ENCODE measurements at places on chromosomes 4 and X. TPM values are rescaled to one million over a fixed set of nuclear protein-coding genes. Genes with fewer than 3 reads are reported as not detected.
A peak's percentile ranks its signal among the peaks of the same experiment; 100 is the strongest.

TLR10 gene
- not detected for total RNA-seq

NEUROG2 gene
- total RNA-seq: not detected

CXCL11 gene
- 0.44 TPM for total RNA-seq

SULT1B1 gene
- 0.07 TPM for total RNA-seq

PJA1 gene
- total RNA-seq: 31.0 TPM

DRP2 gene
- 0.18 TPM for total RNA-seq

- no peak for DNase-seq
Measured at GRCh38 chr4:100519205-100519604, 1.4 kb upstream of the EMCN start.

- DNase-seq: no peak
Measured at GRCh38 chr4:160631044-160631443, 1528.2 kb downstream of the RAPGEF2 start.

DNA sequence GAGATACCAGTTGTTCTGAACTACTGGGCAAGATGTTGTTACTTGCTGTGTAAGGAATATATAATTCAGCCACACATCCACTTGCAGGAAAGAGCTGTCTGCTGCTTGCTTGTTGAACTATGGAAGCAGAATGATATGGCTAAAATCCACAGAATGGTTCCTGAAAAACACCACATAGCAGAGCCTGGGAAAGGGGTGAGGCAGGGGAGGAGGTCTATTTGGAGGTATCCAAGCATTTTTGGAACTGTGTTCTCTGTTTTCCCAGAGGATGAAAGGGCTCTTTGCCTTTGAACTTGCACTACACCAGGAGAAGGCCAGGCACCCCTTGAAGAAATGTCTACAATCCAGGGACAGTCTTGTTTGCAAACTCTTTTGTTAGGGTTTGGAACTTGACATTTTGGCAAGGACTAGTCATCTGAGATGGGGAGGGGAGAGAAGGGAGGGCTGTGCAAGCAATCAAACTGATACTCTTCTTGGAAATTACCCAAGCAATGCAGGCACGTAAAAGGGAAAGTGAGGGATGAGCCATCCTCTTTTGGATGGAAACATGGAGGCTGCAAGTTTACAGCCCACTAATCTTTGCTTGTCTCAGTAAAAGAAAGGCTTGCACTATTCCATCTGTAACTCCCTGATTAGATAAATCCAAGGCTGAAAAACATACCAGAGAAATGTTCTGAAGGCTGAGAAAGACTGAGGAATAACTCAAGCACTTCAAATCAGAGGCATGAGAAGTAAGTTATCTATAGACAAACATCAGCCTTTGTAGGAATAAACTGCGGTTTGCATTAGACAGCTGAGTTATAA is 141.0 kb downstream of the TSPAN5 start:
- DNase-seq: no peak

DNA sequence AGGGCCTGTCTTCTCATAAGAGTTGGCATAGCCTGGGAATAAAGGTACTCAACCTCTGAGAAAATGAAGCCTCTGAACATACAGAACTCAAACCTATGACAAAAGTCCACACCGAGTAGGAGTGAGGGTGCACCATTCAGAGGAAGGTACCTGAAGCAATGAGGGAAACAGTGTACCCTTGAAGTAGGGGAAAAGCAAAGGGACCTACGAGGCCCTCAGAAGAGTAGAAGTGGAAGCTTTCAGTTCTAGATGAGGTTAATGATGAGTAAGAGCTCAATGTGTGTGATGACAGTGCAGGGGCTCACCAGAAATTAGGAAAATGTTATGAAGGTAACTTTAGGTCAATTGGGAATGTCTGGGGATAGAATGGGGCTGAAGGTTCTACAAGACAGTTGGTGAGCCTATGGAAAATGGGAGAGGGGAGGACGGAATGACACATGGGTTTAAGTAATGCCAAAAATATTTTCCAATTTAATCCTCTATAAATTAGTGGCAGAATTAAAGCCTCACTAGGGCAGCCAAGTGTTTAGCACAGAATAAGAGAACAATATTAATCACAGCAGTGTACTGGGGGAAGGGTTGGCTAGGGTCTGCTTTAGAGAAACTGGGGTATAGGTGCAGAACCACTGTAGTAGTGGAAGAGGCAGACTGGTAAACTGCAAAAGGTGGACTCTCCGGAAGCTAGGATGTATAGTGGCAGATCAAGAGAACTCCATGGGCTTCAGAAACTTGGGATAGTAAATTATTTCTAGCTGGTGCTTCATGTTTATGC is 39.8 kb downstream of the RAB33A start:
- DNase-seq: no peak

DNA sequence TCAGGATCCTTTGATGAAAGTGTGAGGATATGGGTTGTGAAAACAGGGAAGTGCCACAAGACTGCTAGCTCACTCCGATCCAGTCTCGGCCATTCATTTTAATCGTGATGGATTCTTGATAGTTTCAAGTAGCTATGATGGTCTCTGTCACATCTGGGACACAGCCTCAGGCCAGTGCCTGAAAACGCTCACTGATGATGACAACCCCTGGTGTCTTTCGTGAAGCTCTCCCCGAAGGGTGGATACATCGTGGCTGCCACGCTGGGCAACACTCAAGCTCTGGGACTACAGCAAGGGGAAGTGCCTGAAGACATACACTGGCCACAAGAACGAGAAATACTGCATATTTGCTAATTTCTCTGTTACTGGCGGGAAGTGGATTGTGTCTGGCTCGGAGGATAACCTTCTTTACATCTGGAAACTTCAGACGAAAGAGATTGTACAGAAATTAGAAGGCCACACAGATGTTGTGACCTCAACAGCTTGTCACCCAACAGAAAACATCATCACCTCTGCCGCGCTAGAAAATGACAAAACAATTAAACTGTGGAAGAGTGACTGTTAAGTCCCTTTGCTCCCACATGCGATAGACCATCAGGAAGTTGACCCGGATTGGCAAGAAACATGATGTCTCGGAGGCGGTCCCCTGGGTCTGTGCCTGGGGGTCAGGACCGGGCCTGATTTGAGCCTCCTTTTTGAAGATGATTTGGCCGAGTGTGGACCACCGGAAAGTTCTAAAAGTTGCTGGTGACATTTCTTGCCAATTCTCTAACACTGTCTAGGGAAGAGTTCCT is 22.2 kb downstream of the LIAS start:
- DNase-seq: no peak

DNA sequence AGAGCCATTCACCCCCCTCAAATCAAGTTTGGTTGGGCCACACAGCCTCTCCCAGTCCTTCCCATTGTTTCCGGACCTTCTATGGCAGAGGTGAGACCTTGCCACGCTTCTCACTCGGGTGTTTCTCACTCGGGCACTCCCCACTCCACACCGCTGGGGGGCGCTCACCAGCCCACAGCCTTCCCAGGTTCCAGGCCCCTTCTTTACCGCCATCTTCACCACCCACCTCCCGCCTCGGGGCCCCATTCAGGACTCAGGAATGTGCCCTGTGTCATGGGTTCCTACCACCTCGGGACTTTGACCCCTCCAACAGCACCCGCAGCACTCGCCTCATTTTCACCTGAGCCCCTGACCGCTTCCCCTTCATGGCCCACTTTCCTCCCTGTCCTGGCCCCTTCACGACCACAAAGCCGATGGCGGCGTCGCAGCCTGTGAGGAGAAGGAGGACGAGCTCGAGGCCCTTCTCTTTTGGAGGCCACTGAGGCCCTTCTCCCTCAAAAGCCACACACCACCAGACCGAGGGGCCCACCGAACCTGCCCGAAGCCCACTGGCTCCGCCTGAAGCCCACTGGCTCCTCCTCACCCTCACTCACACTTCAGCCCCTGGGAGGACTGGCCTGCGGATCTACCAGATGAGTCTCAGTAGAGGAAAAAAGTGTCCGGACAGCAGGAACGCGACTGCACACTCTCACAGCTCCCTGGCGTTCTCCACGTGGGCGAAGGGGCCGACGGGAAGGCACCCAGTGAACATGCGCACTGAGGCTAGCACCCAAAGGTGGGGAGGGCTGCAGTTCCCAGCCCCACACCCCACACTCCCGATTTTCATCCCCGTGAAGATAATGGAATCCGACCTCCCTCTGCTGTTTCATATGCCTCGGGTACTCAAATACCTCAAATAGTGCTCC is at the start of gene PAGE1:
PAGE1 (minus strand) TSS at position 709 of the 905 bp plus-strand sequence. CDS start 1,214 bp downstream, outside the sequence.
- no peak for DNase-seq

GRCh38 chr4:30103455-30103854 is 616.7 kb upstream of the PCDH7 start:
- DNase-seq: peak; percentile 7

DNA sequence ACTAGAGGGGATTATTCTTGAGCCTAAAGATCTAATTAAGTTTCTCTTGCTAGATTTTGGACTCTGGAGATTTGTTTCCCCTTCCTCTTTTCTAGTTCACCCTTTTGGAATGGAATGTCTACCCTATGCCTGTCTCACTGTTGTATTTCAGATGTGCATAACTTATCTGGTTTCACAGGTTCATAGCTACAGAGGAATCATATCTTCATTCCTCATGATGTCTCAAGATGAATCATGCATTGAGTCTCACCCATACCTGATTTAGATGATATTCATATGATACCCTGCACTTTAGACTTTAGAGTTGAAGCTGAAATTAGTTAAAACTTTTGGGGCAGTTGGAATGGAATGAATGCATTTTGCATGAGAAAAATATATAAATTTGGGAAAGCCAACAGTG is 246.7 kb downstream of the HS3ST1 start:
- no peak for DNase-seq

DNA sequence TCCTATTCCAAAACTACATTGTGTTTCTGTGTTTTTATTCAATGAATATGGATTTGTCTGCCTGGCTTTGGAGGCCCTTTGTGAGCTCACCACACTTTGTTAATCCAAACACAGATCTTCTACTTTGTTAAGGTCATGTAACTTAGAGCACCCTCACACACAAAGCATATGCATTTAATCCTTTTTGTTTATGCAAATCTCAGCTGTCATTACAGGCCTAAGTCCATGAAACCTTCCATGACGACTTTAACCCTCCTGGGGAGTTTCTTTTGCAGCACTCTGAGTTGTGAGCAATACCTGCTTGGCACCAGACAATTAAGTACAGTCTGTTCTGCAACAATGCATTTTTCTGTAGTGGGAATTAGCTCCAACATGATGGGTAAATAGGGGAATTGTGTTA is 14.9 kb downstream of the CCSER1 start:
- DNase-seq: no peak

- DNase-seq: peak; percentile 49
Measured at GRCh38 chrX:24081661-24082154, 27.0 kb downstream of the EIF2S3 start.

- DNase-seq: no peak
Measured at GRCh38 chr4:109275066-109275745, 27.3 kb downstream of the COL25A1 start.

DNA sequence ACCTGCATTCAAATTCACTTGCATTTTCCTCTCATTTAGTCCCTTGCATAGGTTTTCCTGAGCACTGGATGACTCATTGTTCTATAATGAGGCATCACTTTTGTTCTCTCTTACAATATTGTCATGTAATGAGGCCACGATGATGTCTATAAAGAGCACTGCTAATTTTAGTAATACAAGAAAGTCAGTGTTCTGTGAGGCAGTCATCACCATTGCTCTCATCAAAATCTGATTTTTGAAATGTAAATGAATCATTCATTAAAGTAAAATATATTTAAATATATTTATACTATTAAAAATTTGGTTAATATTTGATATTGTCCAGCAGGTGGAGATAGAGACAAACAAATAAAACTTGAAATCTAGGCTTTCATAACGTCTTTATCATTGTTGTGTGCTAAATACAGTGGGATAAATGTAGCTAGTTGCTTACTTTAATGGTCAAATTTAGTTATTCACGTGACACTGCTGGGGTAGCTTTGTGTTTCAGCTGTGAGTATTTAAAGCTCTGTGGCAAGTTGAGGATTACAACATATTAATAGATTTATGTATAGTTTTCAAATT is 15.4 kb downstream of the HMGB2 start:
- peak; percentile 62 for DNase-seq

- DNase-seq: peak; percentile 79
Measured at GRCh38 chr4:118765399-118765798, 70.5 kb downstream of the SEC24D start.

- DNase-seq: no peak
Measured at GRCh38 chr4:173909294-173909693, 374.2 kb downstream of the FBXO8 start.

- DNase-seq: no peak
Measured at GRCh38 chr4:168691631-168692369, 194.9 kb downstream of the PALLD start.

- no peak for DNase-seq
Measured at GRCh38 chr4:75708218-75708691, 16.1 kb upstream of the USO1 start.

DNA sequence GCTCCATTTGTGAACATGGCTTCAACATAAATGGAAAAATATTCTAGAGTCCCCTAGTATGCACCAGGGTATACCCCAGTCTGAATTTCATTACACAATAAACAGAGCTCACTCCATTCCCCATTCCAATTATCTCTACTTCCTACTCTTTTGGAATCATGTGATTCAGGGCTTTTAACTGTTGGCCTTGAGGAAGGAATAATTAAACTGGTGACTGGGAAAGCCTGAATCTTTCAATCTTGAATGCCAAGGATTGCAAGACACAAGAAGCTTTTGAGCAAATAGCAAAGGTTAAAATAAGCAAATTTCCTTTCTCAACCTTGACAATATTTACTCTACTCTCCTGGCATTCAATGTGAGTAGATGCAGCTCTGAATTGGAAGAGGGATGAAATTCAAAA is 77.5 kb upstream of the INPP4B start:
- DNase-seq: no peak

DNA sequence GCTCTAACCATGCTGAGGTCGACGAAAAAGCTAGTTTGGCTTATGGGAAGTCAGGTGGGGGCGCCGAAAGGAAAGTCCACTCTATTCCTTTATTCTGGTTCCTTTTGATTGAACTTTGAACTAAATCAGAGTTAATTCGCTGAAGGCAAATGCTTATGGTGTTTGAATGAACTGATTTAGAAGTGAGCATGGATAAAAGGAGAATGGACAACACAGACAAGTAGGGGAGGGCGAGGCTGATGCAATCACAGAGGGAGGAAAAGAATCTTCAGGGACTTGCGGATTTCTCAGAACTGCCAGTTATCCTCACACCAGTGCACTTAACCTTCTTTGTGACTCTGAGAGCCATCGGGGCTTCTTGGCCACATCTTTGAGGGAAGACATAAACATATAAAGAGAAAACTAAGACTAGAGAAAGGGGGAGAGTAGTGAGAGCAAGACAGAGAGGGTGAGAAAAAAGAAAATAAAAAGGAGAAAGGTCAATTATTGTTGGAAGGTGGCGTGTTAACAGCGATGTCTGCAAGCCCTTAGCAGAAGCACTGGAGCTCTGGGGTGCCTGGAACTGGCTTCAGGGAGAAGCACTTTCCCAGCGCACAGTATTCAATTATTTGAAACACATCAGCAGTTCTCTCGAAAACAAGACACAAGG is 79.6 kb upstream of the PLAC1 start:
- DNase-seq: no peak

- no peak for DNase-seq
Measured at GRCh38 chr4:2832309-2832980, 11.2 kb upstream of the ADD1 start.
